ENCODE measurements at places on chromosomes 4 and X.

- DNase-seq, result no peak
Measured at GRCh38 chr4:15427161-15427560, 672 bp upstream of the C1QTNF7 start.

DNA sequence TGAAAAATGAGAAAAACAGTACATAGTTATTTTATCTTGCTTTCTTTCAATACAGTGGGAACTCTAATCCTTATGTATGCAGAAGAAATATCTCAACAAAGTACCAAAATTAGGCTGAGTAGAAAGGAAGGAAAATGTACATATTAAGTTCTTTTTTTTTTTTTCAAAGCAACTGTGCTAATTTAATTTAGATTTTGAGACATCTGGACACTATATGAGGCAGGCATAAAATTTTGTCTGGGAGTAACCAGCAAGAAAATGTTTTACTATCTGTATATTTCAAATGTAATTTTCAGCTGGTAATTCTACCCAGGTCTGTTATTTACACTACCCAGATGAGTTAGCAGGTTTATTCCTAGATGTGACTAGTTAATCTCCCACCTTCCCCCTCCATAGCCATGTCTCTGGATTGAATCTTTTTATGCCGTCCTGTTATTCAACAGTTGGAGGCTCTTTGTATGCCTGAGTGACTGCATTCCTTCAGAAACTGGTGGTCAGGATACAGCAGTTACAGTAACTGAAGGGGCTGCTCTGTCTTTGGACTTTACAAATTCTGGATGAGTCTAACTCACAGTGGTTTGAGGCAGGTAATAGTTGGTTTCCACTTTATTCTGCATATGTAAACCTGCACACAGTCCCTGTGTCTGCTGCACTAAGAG is 633.6 kb downstream of the PCDH18 start:
- no peak for DNase-seq

DNA sequence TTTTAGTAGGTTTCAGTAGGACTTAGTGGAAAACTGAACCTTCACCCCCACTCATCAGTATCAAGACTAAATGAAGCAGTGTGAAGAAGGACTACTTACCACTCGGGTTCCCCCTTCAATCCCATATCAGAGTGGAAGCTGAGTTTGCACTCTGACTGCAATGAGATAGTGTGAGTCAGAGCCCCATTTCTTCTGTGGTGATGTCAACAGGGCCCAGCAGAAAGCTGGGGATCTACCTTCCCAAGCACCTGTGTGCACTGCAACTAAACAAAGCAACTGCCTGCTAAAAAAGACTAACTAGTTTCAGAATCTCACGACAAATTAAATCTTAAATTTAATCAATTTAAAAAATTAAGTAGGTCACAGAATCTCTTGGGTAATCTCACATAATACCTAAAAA is 1837.0 kb upstream of the PCDH7 start:
- DNase-seq, result no peak

GRCh38 chr4:185941461-185941860 is 127.5 kb upstream of the TLR3 start:
- DNase-seq, result no peak

DNA sequence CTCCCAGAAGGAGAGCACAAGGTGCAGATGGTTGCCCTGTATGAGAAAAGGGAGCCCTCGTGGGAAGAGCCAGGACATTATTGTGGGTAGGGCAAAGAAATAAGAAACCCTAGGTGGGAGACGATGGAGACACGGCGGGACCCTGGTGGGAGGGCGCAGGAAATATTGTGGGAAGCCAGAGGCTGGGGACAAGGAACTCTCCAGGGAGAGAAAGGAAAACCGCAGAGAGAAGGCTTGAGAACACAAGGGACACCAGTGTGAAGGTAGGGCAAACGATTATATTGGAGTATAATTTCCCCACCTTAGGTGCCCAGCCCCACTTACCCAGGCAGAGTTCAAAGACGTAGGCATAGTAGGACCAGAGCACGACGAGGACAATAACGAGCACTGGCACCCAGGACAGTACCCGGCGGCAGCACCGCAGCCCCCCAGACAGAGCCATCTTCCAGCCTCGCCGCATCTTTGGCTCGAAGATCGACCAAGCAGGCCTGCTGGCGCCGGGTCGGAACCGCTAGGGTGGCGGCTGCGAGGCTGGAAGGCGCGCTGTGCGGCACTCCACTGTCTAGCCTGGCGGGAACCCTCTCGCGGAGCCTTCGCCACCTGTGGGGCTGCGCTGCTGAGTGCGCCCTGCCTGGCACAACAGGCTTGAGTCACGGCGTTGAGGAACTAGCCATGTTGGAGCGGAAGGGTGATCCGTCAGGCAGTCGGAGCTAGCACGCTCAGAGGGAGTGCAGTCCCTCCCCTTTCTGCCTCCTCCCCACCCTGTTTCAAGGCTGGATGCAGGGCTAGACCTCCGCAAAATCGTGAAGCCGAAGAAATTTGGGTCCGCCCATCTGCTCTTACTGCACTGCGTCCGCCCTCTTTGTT is at the start of gene ZDHHC15:
Gene ZDHHC15 (minus strand): TSS at position 473 of the 867 bp plus-strand sequence. CDS start 13 bp downstream, at position 460.
- DNase-seq, result no peak

DNA sequence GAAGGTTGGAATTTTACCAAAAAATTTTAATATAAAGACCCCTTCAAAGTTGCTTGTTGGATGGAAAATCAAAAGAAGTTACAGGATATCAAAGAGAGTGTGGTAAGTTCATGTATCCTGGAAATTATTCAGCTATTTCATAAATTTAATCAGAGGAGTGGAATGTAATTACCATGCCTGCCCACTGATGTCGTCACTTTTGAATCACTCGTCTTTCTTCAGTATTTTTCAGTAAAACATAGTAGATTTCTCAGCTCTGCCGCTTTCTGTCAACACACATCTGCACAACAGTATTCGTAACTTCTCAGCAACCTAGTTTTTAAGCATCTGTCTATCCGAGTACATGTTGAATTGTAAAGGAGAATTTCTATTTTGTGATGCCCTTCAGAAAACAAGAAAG is 2163.0 kb upstream of the AGA start:
- DNase-seq, result no peak

GRCh38 chrX:8272821-8273220 is 101.8 kb upstream of the VCX2 start:
- no peak for DNase-seq

DNA sequence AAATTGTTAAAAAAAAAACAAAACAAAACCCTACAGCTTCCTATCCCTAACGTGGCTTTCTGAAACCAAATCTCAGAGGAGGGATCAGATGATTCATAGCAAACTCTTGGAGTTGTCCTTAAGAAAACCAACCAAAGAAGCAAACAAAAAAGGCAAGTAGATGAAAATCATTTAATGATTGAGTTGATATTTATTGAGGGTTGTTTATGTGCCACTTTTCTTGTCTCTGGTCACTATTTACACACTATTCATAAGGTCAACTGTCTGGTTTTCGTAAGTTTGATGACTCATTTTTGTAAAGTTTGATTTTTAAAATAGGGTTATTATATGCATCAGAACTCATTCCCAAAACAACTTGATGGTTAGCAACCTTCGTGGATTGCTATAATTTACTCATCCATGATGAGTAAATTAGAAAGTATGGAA is 133.4 kb downstream of the UNC5C start:
- DNase-seq, result no peak

GRCh38 chr4:187302457-187303150 is 578.9 kb upstream of the FAT1 start:
- no peak for DNase-seq

- no peak for DNase-seq
Measured at GRCh38 chr4:23837371-23837770, 52.5 kb downstream of the PPARGC1A start.

- no peak for DNase-seq
Measured at GRCh38 chr4:104818579-104818978, 323.9 kb upstream of the CXXC4 start.
